ENCODE measurements at places on chromosomes 11 and 22.
A peak's percentile ranks its signal among the peaks of the same experiment; 100 is the strongest.

- no peak for DNase-seq
Measured at GRCh38 chr22:33272871-33273270, 214.7 kb upstream of the SYN3 start.

DNA sequence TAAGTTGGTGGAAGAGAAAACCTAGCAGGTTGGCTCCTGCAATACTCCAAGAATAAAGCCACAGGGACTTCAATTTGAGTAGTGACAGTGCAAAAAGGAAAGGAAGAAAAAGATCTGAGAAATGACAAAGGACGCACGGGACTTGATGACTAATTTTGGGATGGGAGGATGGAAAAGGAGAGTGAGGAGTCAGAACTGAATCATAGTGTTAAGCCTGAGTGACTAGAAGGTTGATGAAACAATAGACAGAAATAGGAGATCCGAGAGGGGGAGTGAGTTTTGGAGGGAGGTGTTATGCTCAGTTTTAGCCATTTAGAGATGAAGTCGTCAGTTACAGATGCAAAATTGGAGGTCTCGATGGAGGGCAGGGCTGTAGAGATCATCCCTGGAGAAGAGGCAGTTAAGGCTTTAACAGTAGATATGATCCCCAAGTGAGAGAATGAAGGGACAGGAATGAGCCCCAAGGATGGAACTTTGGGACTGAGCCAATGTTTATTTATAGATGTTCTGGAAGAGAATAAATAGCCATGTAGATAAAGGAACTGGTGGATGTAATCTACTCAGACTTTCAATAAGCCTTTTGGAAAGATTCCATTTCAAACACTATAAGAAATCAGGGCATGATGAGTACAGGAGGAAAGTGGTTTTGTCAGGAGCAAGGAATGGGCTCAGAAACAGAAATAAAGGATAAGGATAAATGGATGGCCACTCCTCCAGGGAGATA, 108.9 kb upstream of the NCAM1 start:
- DNase-seq, result no peak

DNA sequence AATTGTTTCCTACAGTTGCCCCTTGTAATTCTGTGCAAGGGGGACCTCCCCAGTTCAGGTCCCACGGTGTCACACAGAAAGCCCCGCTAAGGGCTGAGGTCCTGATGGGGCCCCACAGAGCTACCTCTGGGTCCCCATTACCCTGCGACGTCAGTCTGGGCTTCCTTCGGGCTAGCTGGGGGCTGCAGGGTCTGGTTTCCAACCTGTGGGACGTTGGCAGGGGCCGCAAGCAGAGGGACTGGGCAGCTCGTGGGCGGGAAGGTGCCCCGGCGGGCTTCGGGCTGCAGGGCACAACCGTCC, 698 bp downstream of the SLC37A4 start:
- DNase-seq, result no peak

DNA sequence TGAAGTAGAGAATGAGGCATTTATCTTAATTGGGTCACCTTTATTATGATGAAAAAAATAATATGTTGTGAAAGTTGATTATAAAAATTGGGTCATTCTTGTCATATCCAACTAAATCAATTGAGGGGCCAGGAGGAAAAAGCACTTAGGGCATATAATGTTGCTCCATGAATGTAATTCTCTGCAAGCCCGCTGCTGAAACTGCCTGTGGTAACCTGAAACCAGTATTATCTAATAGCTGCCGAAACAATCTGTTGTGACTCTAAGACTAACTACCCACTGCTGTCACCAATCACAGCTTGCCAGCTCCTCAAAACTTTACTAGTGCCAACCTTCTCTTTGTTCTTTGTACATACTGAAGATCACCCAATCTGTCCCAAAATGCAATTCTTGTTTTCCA, 115.8 kb downstream of the ATG16L2 start:
- no peak for DNase-seq

GRCh38 chr11:65210748-65211147, 29.0 kb downstream of the CAPN1 start:
- DNase-seq, result no peak

- no peak for DNase-seq
Measured at GRCh38 chr11:2798951-2799761, 86.4 kb downstream of the CDKN1C start.

- no peak for DNase-seq
Measured at GRCh38 chr11:46668480-46669085, 31.8 kb downstream of the ARHGAP1 start.

DNA sequence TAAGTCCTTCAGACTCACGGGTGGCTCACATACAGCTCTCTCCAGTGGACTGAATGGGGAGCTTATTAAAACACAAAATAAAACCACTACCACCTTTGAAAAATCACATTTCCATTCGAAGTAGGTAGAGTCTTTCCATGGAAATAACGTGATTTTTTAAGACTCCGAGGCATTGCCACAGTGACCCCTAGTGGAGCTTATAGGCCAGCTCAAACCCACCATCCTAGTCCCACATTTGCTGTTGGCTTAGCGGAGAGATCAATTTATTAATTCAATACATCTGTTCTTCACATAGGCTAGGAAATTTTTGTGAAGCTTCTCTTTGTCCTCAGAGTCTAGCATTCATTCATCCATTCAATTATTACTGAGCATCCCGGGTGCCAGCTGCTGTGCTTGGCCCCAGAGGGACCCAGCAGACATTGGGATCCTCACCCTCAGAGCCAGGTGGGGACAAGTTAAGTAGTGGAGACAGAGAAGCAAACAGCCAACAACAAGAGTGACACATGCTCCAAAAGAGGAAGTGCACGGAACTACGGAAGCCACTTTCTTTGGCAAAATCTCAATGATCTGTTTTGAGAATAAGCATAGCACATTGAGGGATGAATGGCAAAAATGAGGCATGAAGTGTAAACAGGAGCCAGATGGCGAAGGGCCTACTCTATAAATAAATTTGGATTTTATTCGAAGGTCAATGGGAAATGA, 10.2 kb upstream of the P4HA3 start:
- DNase-seq, result no peak

GRCh38 chr11:2701898-2702434, 2.2 kb upstream of the KCNQ1OT1 start:
- DNase-seq, result no peak

- DNase-seq, result no peak
Measured at GRCh38 chr11:86575208-86575855, 97.1 kb downstream of the ME3 start.

- DNase-seq, result no peak
Measured at GRCh38 chr11:100827934-100828661, 141.0 kb downstream of the ARHGAP42 start.

DNA sequence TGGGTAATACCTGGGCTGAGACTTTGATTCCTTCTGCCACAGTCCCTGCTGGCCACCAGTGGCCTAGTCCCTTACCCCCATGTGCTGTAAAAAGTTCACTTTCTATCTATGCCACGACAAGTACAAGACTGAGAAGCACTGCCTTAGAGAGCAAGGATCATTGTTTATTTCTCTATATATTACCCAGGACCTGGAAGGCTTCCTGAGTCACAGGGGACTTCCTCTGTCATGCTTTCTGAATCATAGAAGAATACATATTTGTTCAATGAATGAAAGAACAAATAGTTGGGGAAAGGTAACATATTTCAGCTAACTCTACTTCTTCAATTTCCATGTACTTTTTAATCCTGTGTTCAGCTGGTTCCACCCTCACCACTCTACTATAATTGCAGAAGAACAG, 5.5 kb upstream of the SYT9 start:
- DNase-seq, result no peak

- DNase-seq, result no peak
Measured at GRCh38 chr11:444396-445144, 2.8 kb upstream of the ANO9 start.

DNA sequence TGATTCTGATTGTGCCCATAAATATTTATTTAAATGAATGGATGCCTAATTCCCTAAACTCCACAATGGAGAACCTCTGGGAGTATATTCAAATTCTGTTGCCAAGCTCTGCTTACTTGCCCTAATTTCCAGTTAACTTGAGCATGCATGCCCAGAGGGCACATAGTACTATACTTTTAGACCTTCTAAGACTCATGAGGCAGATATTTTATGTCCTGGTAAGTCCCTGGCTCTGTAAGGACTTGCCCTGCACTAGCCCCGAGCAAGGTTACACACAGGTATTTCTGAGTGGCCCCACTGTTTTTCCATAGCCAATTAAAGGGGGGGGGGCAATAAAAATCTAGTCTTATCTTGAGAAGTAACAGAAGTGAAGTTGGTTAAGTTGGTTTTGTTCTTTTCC, 21.1 kb upstream of the CAPRIN1 start:
- DNase-seq, result no peak

- DNase-seq, result no peak
Measured at GRCh38 chr11:116539836-116540418, 232.9 kb downstream of the BUD13 start.

- no peak for DNase-seq
Measured at GRCh38 chr22:38088629-38089473, 4.9 kb upstream of the SLC16A8 start.

- DNase-seq, result no peak
Measured at GRCh38 chr22:37276776-37277175, 5.5 kb upstream of the CYTH4 start.

- DNase-seq, result no peak
Measured at GRCh38 chr11:118663381-118663780, 16.1 kb downstream of the TREH start.

DNA sequence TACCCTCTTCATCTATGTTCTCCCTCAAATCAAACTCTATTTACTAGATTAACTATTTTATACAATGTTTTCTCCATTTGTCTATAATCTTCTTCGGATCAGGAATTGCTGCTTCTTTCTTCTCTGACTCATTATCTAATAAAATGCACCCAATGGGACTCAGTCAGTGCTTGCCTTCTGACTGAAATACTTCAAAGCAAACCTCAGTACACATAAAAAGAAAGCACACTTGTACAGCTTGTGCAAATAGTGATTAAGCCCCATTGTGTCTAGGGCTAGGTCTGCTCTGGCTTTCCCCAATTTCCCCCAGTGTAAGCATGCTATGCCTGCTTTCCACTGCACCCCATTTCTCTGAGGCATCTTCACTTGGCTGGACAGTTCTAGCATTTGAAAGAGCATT, 118.6 kb upstream of the C11orf87 start:
- no peak for DNase-seq

- no peak for DNase-seq
Measured at GRCh38 chr11:67167091-67167490, 48.0 kb downstream of the KDM2A start.

GRCh38 chr22:27720860-27721259, 80.7 kb downstream of the MN1 start:
- DNase-seq, result no peak

DNA sequence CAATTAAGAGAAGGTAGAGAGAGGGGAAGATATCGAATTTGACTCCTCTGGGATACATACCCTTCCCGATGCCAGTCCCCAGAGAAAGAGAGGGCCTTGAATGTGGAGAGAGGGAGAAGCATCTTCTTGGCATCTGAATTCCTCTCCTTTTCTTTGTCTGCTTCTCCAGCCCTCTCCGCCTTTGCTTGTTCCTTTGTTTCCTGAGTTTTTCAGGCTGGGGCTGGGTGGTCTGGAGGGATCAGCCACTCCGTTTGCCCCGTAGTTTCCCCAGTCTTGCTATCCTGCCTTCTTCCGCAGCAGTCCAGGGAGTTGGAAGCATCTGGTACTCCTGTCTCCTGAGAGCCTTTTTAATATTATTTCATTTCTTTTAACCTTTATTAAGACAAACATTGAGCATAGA, 107.1 kb upstream of the CADM1 start:
- no peak for DNase-seq

DNA sequence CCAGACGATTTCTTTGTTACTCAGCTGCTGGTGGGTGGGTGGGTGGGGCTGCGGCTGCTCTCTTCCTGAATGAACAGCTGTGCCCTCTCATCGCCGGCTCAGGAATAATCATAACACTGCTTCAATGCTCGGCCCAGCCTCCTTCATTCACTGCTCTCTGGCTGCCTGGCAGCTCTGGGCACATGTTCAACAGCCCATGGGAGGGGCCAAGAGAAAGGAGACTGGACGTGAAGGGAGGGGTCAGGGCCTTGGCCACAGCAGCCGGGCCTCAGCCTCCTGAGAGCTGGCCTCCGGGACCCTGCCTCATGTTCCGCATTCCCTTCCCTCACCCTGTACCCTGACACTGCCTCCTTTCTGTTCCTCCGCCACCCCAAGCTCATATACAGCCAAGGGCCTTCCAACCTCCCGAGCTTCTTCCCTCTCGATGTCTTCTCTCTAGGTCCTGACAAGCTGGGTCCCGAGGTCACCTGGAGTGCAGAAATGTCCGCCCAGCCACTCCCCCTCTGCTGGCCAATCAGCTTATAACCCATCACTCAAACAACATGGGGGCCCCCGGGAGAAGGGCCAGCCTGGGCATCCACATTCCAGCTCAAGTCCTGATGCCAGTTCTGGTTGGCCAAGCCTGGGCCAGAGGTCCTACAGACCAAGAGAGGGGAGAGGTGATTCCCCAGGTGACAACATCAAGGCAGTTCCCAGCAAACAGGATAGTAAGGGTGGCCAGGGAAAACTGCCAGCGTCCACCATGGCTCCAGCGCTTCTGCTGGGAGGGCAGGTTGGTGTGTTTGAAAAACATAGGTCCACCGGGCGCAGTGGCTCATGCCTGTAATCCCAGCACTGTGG, 3.2 kb upstream of the CSDC2 start:
- DNase-seq, result peak; percentile 60

DNA sequence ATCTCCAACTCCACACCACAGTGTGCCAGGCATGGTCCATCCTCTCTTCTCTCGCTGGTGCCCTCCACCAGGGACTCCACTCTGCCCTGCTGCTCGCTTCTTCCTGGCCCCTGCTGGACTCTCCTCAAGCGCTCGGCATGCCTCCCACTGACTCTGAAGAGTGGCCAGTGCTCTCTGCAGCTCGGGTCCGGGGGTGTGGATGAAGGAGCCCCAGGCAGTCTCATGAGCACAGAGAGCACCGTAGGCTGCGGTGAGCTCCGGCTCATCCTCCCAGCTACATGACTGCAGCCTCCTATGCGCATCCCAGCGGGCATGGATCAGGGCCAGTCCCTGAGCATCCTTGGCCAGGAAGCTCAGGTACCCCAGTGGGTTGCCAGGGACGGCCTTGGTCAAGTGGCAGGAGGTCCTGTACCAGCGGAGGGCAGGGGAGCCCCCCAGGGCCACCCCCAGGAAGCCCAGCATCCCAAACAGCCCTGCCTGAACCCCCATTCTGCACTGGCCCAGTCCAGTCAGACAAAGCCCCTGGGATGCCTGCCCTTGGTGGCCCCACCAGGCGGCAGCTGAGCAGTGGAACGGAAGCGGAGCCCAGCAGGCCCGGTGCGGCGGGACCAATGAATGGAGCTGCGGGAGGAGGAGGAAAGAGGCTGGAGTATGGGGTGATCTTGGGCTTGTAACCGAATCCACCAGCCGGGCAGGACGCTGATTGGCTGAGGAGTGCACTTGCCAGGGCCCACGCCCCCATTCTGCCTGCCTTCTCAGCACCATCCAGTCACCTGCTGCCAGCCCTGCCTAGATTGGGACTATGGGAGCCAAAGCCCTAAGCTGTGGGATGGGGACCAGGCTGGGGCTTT, at the start of gene PLA2G3:
PLA2G3 (minus strand) TSS at position 643 of the 851 bp plus-strand sequence; CDS start at position 489, 154 bp downstream.
- DNase-seq, result no peak

- DNase-seq, result no peak
Measured at GRCh38 chr11:4134806-4135205, 40.2 kb downstream of the RRM1 start.

- DNase-seq, result no peak
Measured at GRCh38 chr11:65574811-65575567, 864 bp upstream of the EHBP1L1 start.

All from putamen (tissue), 1 donor.